MG63 (cell line): ENCODE measurements at places on chromosomes 6 and 20.

DNA sequence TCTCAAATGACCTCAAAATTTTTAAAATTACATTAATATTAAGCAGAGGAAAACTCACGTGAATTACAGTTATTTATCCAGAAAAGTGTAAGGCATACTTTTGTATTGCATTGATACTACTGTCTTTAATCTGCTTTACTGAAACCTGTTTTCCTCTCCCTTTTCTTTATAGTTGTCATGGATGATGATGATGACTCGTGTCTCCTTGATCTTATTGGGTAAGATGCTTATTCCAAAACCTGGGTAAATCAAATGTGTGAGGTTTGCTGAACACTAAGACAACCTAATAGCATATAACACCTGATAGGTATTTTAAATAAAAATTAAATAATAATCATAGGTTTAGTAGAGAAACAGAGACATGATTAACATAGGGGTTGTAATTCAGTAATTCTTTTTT is 40.0 kb downstream of the BICRAL start:
- no peak for DNase-seq

GRCh38 chr6:54307439-54307910 is 766 bp upstream of the TINAG start:
- no peak for DNase-seq

- DNase-seq = no peak
Observed at GRCh38 chr6:30940361-30940986, at the start of gene MUCL3. Gene MUCL3 (plus strand): TSS chr6:30940973. CDS start chr6:30941000, 27 bp downstream.

DNA sequence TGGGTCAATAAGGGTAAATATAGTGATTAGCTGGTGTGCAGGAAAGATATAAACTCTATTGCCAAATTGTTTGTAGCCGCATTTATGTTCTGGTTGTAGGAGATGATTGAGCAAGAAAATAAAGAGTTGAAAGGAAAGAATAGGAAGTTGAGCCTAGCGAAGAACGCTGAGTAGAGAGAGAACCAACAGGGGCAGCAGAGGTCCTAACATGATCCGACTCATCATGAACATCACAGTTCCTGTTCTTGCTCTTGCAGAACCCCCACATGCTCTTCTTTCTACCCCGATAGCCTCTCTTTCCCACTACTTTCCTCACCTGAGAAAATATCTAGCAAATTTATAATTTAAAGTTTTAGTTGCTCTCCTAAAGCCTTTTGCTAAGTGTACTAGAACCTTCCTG is 9.9 kb upstream of the ID4 start:
- no peak for DNase-seq

GRCh38 chr20:61599541-61599992 is 347.5 kb downstream of the CDH4 start:
- no peak for DNase-seq

DNA sequence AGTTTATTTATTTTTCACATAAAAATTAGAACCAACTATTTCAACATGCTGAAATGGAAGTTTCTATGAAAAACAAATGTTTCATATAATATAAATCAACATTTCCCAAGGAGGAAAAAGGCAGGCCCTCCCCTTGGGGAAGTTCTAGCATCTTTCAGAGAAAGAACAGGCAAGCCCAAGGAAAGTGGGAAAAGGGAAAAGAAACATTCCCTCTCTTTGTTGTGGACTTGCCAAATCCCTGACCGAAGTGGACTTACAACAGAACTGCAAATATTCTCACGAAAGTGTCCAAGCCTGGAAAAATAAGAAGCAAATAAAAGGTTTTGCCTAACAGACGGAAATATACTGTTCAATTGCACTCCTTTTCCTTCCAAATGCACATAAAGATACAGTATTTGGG is 214.4 kb downstream of the ATXN1 start:
- DNase-seq = no peak

- DNase-seq = no peak
Observed at GRCh38 chr20:7897781-7898364, 42.4 kb downstream of the HAO1 start.

DNA sequence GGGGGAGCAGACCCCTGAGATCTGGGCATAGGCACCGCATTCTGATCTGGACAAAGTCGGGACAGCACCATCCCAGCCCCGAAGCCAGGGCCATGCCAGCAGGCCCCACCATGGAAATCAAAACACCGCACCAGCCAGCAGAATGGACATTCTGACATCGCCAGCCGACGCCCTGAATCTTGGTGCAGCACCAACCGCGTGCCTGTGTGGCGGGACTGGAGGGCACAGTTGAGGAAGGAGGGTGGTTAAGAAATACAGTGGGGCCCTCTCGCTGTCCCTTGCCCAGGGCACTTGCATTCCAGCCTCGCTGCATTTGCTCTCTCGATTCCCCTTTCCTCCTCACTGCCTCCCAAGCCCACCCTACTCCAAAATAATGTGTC is 2.0 kb downstream of the NNAT start:
- no peak for DNase-seq

DNA sequence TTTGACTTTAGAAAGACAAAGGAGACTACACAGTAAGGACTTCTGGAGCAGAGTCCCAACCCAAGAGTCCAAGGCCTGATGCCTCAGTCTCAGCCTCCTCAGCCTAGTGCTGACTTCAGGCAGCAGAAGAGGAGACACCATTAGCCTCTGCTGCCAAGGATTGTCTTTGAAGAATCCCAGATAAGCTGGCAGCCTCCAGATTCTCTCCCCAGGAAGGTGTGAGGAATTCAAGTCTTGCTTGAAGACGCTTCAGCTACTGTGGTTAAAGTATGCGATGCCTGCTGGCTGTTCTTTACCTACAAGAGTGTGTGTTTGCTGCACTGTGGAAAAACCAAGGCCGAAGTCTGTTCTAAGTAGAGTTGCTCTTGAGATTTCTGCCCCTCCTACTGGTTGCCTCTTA is 215.9 kb upstream of the TCF21 start:
- DNase-seq = no peak
